ENCODE measurements at places on chromosomes 4 and X.

GRCh38 chr4:13615161-13615560 lies 12.4 kb downstream of the BOD1L1 start:
- DNase-seq: no peak

DNA sequence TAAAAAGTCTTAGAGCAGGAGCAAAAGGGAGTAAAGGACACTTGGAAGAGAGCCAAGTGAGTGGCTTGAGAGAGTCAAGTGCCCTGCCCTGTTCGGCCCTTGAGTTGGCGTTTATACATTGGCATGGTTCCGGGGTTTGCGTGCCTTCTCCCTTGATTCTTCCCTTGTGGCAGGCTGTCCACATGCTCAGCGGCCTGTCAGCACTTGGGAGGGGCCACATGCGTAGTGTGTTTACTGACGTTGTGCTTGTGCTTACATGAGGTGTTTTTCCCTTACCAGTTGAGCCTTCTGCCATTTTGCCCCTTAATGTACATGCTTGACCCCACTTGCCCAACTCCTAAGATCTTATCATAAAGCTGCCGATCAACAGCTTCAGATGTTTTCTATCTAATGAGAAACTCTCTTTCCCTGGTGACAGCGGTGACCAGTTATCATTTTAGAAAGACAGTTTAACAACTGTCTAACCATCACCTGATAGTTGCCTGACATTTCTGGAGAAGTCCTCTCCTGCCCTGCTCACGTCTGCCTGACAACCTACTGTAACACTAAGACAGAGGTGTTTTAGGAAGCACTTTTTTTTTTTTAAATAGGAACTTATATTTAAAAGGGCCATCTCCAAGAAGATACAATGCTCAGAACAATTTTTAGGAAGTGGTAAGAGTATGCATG lies 49.5 kb upstream of the GC start:
- DNase-seq: no peak

DNA sequence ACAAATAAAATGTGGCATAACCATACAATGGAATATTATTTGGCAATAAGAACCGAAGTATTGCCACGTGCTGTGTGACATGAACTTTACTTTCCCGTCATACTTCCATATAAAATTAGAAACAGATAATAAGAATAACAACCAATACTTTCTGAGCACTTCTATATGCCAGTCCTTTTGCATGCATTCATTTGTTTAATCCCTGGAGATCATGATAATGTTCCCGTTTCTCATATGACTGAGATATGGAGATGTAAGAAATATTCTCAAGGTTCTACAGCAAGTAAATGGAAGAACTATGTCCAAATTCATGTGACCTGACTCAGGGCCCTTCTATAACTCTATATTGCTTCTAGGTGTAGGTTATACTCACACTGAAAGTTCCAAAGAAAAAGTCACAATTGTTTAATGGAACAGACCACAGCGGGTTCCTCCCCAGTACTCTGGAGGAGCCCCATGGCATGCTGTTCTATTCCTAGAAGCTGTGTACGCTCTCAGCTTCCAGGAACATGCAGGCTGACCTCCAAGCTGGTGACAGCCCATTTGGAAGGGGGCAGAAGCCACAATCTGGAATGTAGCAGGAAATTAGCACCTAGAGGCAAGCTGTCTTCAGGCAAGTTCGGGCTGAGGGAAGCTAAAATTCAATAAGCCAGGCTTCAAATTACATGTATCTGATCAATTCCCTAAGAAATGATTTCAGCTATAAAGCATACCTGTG lies 31.5 kb downstream of the QDPR start:
- DNase-seq: no peak

DNA sequence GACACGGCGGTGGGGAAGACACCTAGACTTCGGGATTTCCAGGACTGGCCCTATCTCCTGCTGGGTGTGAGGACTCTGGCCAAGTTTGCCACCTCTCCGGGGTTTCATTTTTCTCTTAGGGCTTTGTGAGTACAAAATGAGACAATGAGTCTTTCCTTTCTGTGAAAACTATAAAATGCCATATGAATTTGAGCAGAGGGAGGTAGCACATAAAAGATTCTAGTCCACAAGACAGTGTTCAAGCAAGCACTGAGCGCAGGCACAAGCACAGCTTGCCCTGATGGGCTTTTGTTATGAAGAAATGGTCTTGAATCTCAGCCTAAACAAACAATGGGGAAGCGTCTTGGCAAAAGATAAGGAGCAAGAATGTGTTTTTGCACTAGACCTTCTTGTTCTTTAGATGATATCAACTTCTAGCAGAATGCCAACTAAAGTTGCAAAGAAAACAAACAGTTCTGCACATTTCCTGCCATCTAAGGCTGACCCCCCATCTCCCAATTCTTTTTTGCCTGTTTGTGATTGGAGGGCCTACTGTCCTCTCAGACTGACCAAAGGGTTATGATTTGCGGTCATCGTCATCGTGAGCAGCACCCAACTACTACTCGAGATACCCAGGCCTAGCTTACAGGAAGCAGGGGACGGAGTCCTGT lies 73.0 kb upstream of the ZNF518B start:
- no peak for DNase-seq

DNA sequence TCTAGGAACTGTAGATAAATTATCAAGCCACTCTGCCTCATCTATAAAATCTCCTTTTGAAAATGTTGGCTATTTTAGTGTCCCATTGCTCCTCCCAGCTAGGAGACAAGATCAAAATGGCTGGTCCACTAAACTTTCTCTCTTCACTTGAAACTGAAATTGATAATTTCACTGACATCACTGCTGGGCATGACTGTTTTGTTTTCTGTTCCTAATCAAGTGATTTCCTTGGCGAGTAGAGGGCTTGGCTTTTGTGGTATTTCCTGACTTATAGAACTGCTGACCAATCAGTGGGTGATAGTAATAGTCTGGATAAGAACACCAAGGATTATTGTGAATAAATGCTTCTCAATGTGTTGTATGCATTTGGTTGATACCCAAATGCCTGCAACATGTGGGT lies 2152.9 kb downstream of the ARAP2 start:
- DNase-seq: no peak

DNA sequence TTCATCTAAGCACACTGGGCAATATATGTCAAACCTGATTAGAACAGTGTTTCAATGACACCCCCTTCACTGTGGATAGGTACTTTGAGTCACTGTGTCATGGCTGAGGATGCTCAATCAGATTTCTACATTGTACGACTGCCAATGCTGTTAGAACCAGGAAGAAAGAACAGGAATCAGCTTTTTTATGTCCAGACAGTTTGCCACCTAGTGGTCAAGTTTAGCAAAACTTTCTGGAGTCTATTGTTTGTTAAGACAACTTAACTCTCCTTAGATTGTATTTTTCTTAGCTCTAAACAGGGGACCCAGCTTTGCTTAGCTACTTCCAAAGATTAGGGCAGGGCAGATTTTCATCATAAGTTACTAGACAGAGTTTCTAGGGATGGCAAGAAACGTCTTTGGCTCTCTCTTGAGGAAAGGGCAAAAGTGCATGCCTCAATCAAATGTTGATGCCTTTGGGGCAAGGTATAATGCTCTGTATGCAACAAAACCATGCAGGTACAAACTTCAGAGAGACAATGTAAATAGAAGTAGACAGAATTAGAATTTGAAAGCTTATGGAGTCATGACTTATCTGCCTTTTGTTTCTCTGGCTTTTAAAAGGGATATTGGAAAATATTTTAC lies 40.5 kb upstream of the BMP3 start:
- DNase-seq: peak; percentile 64

- DNase-seq: no peak
Observed at GRCh38 chr4:168790898-168791297, 219.2 kb downstream of the CBR4 start.

GRCh38 chr4:56768316-56768715 lies 53.2 kb downstream of the SPINK2 start:
- no peak for DNase-seq

DNA sequence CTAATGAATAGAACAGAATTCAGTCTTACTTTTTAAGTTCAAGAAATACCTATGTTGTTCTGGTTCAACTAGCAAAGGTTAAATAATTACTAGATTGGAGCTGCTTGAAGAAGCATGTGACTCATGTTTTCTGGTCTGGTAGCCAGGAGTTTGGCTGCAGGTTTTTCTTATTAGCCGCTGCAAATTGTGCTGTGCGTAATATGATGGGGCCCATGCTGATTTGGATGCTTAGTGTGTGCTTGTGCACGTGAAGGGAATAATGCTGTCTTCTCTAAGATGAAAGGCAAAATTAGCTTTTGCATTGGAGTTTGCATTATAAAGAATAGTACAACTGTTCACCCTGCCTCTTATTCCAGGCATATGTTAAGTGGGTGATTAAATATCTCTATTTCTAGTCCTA lies 219.6 kb downstream of the SNCA start:
- DNase-seq: no peak

DNA sequence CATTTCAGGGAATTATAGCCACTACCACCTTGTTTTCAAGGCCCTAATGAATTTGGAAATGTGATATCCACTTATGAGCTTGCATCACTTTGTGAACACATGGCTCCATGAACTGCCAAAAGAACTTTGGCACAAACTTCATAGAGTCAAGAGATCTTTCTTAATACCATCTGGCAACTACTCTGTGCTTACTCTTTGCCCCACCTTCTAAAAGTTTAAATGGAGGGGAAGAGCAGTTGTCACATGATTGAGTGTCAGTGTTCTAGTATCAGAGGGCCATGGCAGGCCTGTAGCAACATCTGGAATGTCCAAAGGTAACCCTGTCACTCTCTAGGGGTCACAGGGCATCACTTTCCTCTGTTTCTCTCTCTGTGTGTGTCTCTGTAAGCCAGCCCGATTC lies 2.6 kb upstream of the ADH1B start:
- no peak for DNase-seq

DNA sequence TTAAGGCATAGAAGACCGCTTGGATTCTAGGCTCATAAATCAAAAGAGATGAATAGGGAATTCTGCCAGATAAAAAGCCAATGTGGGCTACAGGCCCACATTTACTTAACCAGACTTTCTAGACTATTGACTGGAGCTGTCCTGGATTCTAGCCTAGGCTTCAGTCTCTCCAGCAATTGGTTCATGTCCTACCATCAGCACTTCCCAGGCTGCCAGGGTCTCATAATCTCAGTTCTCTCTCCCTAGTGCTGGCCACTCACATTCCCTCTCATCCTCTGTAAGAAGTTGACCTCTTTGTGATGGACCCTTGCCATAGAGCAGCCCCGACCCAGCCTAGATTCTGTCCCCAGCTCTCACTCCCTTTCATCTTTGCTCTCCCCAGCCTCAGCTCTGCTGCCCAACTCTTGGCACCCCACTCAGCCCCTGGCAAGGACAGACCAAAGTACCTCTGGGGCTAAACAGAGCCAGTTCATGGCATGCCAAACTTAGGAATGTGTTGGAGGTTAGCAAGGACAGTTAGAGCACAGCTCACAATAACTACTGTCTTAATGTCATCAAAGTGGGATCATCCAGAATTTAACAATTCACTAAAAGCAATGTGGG lies 396.2 kb downstream of the INPP4B start:
- DNase-seq: no peak

DNA sequence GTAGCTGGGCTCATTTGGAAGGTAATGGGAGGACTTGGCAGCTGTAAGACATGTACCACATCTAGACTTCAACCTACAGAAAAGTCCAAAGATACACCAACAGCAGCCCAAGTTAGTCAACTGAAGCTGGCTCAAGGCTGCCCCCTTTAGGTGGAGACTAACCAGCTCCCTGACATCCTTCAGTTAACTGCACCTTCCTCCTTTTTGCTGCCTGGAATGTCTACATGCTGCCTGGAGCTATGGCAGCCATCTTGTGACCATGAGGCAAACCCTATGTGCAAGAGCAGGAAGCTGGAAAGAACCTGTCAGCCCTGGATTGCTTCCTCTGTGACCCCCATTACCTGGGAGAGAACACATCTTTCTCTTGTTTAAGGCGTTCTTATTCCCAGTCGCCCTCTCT lies 25.8 kb downstream of the ARSD start:
- DNase-seq: no peak

- DNase-seq: no peak
Observed at GRCh38 chr4:187780070-187780469, 215.5 kb upstream of the ZFP42 start.

- no peak for DNase-seq
Observed at GRCh38 chrX:39164212-39164611, 363.0 kb downstream of the MID1IP1 start.

- no peak for DNase-seq
Observed at GRCh38 chr4:186900984-186901383, 177.3 kb upstream of the FAT1 start.

DNA sequence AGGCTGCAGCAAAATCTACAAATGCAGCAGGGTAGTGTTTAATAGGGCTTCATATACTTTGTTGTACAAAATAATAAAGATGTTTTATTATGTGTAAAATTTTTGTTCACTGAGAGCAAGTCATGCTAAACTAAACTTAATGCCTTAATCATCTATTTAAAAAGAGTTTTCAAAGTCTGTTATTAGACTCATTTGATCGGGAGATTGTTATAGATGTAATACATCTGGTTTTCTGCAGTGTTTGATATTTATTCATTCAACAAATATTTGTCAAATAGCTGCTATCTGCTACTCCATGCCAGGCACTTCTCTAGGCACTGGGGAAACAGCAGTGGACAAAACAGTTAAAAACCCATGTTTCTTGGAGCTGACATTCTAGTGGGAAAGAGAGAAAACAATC lies 233.6 kb downstream of the FMR1NB start:
- no peak for DNase-seq

DNA sequence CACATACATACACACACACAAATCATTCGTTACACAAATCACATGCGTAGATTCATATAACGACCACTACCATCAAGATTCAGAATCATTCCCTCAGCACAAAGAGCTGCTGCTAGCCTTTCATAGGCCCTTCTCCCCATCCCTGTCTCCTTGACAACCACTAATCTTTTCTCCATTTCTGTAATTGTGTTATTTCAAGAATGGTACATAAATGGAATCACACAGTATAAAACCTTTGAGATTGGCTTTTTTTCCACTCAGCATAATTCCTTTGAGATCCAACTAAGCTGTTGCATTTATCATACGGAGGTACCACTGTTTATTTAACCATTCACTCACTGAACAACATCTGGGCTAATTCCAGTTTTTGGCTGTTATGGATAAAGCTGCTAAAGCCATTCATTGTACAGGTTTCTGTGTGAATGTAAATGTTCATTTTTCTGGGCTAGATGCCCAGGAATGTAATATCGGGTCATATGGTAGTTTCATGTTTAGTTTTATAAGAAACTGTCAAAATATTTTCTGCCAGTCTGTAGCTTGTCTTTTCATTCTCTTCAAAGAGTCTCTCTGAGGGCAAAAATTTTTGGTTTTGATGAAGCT lies 64.1 kb downstream of the USP11 start:
- DNase-seq: peak; percentile 50

- DNase-seq: no peak
Observed at GRCh38 chr4:102787096-102787881, 26.5 kb upstream of the MANBA start.

Measured in HAP-1 (cell line).